ENCODE measurements at places on chromosomes 13 and 19. TPM values are rescaled to one million over a fixed set of nuclear protein-coding genes. Genes with fewer than 3 reads are reported as not detected.

The NLRP7 gene
- total RNA-seq: not detected

The FBN3 gene
- total RNA-seq: not detected

The HSD17B14 gene
- total RNA-seq: 5.3 TPM

The CPB2 gene
- not detected for total RNA-seq

The GPC5 gene
- not detected for total RNA-seq

The TNFSF9 gene
- total RNA-seq: 0.27 TPM

The GFY gene
- total RNA-seq: not detected

The CD33 gene
- 2.8 TPM for total RNA-seq

The OR4F17 gene
- not detected for total RNA-seq

The ZNF285 gene
- 3.6 TPM for total RNA-seq

The ACP5 gene
- 10.3 TPM for total RNA-seq

The KCNRG gene
- 3.0 TPM for total RNA-seq

The TLE2 gene
- total RNA-seq: 27.9 TPM

The TMEM59L gene
- total RNA-seq: 1.4 TPM
